ENCODE measurements at places on chromosomes 1 and 21.

DNA sequence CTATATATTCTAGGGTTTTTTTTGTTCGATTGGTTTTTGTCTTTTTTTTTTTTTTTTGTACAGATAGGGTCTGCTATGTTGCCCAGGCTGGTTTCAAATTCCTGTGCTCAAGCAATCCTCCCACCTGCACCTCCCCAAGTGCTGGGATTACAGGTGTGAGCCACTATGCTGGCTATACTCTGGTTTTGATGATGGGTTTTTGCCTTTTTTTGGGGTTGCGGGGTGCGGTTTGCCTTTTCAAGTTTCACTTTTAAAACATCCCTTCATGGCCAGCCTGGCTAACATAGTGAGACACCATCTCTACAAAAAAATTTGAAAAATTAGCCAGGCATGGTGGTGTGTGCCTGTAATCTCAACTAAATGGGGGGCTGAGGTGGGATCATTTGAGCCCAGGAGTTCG lies 10.0 kb downstream of the KDM5B start:
- no peak for DNase-seq

GRCh38 chr1:11229203-11229602 lies 33.1 kb downstream of the MTOR start:
- DNase-seq: no peak

DNA sequence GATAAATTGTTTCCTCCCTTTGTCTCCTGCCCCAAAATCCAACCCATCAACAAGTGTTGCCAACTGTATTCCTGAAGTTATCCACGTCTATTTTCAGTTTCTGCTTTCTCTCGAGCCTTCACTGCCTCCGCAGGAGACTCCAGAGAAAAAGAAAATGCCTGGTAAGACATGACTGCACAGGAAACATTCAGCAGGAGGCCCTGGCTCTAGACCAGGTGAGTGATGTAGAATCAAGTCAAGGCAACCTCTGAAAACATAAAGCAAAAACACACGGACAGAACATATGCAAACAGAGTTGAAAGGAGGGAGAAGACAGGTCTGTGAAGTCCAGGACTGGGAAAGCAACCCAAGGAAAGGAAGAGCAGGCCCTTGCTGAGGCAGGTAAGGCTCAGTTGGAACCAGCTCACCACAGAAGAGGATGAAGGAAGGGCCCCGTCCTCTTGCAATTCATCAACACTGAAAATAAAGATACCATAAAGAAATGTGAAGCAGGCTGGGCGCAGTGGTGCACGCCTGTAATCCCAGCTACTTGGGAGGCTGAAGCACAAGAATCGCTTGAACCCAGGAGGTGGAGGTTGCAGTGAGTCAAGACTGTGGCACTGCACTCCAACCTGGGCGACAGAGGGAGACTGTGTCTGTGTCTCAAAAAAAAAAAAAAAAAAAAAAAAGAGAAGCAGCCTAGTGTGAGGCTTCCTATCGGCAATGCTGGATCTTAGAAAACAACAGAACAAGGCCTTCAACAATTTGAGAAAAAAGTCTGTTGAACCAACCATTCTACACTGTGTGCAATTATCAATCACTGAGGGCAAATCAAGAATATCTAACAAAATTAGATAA lies 8.8 kb downstream of the NOL9 start:
- peak; percentile 10 for DNase-seq

- DNase-seq: no peak
Observed at GRCh38 chr1:237013608-237014007, 9.4 kb upstream of the MT1HL1 start.

DNA sequence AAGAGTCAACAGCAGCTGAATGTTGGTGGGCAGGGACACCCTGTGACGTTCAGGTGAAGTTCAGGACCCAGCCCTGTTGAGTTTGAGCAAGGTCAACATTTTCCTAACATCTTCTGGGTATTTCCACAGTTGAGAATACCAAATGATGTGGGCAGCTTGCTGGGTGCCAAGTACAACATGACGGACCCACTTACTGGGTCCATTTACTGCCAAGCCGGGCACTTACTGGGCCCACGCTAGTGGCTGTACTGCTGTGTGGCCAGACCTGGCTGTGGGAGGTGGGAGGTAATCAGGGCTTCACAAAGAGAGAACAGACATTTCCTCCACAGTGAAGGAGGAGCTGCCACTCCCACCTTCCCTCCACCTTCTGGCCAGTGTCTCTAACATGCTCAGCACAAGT lies 99.2 kb downstream of the PSMG1 start:
- DNase-seq: no peak

- DNase-seq: no peak
Observed at GRCh38 chr1:224543453-224543852, 72.7 kb upstream of the CNIH3 start.

GRCh38 chr1:161952607-161953172 lies 71.0 kb downstream of the OLFML2B start:
- no peak for DNase-seq

DNA sequence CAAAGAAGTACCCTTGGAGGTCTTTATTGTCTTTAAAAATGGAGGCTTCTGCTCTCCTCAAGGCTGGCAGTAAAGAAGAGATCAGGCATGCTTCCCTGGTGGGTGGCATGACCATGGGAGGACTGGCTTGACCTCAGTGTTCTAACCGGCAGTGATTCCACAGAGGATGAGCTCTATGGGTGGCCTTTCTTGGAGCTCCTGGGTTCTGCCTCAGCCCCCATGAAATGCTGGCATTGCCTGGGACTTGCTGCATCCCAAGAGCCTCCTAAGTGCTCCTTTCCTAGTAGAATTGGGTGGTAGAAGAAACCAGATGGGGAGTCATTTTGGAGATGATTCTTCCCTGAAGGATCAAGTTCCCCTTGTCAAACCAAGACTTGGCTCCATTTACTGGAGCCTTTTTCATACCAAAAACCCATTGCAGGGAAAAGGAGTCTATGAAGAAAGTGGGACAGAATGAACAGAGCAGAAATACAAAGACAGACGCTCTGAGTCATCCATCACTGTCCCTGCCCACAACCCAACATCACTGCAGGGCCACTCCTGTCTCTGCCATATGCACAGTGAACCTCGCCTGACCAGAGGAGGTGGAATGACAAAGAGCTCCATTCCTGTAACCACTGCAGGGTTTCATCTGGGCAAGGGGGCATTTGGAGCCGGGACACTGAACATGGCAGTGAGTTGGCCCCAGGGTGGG lies 42.4 kb downstream of the RIMS3 start:
- no peak for DNase-seq

DNA sequence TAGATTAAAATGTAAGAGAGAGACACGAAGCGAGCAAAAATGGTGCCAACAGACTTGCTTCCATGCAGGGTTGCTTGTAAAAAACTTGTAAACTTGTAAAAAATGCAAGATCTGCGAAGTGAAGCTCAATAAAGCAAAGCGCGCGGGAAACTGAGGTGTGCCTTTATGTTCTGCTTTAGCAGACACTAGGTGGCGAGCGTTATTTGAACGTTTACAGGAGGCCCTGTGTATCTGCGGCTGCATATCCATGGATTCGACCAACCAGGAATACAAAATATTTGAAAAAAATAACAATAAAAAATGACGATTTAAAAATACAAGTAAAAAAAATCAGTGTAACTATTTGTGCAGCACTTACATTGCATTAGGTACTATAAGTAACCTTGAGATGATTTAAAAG lies 1.5 kb downstream of the UBE2G2 start:
- peak; percentile 23 for DNase-seq

GRCh38 chr1:107286125-107286524 lies 145.3 kb downstream of the NTNG1 start:
- DNase-seq: no peak

- peak; percentile 13 for DNase-seq
Observed at GRCh38 chr1:154819628-154820590, 50.2 kb downstream of the KCNN3 start.

- DNase-seq: no peak
Observed at GRCh38 chr1:182145441-182145840, 83.9 kb upstream of the ZNF648 start.

GRCh38 chr1:77796695-77797405 lies 17.4 kb downstream of the MIGA1 start:
- no peak for DNase-seq

DNA sequence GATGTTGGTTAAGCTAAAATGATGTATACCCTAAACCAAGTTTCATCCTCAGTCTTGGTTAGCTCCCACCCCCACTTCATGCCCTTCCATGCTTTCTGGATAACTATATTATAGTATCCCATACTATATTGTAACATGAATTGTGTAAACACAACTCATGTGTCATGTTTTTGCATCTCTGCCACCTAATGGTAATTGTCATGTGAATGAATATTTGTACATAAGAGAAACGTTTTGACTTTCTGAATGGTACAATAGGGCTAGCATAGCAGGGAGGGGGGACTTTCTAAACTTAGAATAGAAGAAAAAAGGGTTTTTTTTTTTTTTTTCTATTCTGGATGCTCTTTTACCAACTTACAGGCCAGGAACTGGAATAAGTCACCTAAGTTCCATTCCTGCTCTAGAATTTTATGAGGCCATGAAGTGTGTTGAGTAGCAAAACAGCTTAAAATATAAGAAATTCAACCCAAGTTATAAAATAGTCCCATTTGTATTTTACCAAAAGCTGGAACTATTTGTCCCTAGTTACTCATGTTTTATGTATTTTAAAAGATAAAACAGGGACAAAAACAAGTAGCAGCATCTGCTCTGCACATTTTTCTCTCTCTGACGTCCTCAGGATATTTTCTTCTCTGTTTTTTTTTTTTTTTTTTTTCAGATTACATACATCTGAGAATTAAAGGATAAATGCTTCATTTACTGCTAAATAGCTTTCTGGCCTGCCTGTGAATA lies 77.4 kb downstream of the HLX start:
- no peak for DNase-seq
